ENCODE measurements at places on chromosomes 2 and 18.

GRCh38 chr2:112757265-112757664, 7.1 kb downstream of the CKAP2L start:
- no peak for DNase-seq

GRCh38 chr18:692824-693223, 19.6 kb downstream of the ENOSF1 start:
- DNase-seq: no peak

GRCh38 chr2:929925-930324, 20.7 kb upstream of the SNTG2 start:
- DNase-seq: no peak

GRCh38 chr2:42053791-42054701, 6.2 kb downstream of the PKDCC start:
- DNase-seq: no peak

DNA sequence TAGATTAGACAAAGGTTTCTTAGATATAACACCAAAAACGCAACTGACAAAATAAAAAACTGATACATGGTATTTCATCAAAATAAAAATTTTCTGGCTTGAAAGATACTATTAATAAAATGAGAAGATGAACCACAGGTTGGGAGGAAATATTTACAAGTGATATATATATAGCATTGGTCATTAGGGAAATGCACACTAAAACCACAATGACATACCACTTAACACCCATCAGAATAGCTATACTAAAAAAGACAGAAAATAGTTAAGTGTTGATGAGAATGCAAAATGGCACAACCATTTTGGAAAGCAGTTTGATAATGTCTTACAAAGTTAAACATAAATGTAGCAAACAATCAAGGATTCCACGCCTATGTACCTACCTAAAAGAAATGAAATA, 83.9 kb downstream of the SLC66A3 start:
- no peak for DNase-seq

DNA sequence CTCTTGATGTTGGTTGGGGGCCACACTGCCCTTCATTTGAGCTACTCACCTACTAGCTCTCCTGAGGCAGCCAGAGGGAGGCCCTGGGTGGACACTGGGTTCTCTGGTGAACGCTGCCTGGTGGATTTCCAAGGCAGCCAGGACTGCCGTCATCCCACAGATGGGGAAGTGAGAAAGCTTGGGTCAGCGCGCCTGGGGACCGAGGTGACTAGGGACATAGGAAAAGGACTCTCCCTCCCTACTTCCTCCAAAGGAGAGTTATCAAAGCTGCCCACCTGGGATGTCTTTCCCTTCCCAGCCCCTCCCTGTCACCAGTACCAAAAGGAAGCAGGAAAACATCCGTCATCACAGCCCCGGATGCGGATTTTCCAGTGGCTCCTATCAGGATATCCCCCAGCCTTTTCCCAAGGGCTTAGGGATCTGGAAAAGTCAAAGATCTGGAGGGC, 3.8 kb upstream of the SEMA4C start:
- no peak for DNase-seq

DNA sequence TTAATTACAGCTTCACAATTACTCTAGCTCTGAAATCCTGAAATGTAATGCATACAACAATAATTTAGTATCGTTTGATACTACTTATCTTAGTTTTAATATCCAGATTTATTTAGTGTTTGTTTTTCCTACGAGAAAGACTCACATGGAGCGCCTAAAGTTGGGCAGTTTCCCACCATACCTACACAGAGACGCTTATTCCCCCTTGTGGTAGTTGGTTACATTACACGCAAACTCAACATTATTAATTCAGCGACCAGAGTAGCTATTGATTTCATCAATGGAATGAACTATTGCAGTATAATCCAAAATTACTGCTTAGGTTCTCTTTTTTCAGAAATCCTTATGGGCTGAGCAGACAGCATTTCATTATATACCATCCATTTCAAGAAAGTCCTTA, 164.0 kb upstream of the REG3G start:
- no peak for DNase-seq

DNA sequence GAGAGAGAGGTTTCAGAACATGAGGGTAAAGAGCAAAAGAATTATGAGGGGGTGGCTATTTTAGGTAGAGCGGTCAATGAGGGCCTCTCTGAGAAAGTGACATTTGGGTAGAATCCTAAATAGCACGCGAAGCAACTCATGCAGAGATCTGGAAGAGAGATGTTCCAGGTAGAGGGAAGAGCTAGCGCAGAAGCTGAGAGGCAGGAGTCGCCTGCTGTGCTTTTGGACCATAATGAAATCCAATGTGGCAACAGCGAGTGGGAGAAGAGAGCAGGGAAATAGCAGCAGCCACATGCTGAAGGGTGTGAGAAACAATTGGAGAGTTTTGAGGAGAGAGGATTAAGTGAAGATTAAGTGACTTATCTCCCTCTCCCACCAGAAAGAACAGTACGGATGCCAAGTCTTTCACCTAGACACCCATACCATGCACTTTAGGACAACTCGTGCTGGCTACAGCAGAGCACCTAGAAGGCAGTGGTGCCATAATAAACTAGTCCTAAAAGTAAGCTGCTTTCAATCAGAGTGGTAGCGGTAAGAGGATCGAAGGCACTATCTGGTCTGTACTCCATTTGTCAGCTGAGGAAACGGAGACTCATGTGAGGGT, 129.7 kb downstream of the LRP2 start:
- no peak for DNase-seq

DNA sequence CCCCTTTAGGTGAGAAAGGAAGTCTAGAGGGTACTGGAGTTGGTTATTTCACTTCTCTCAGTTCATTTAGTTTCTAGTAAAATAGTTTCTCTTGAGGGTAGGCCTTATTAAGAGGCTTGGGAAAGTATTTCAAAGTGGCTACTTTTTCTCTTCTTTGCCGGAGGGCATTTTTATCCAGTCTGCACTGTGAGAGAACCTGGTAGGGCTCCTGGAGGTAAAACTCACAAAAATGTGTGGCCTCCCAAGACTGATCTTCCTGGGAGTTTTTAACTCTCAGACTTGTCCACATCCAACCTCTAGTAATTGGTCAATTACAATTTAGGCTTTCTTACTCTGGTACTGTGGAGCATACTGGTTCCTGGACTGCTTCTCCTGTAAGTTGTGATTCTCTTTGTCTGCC, 28.0 kb downstream of the EHBP1 start:
- DNase-seq: no peak

DNA sequence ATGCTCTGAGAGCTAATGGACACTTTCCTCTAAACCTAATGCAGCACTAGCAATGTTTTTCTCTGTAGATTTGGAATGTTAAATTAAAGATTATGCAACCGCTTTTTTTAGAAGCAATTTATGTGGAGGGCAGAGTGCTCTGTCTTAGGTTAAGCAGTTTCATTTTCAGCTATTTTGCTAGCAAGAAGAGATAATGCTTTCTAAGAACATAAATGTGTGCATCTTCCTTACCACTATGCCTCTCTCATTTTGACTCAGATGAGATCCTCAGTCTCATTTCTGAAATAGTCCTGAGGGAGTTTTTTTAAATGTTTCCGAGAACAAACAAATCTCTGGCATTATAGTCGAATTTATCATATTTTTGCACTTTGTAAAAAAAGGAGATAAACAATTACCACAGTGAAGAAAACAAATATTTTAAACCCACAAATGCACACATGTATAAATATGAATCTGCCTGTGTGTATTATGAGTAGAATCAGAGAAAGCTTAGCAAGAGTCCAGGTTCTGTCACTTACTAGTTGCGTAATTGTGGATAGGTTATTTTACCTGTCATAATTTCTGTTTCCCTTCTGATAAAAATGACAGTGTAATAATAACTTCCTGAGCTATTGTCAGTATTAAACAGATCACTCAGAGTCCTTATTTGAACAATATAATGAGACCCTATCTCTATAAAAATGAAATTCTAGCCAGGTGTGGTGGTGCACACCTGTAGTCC, 207.7 kb upstream of the CRIM1 start:
- DNase-seq: no peak

- DNase-seq: no peak
Measured at GRCh38 chr2:37872192-37872750, 52.8 kb upstream of the RMDN2 start.

- no peak for DNase-seq
Measured at GRCh38 chr2:201643216-201643890, at the start of gene TMEM237. Gene TMEM237, minus strand, starts transcription at chr2:201643503. Its CDS starts 103 bp downstream, at chr2:201643400.

- DNase-seq: no peak
Measured at GRCh38 chr18:500632-501405, at the start of gene COLEC12. Gene COLEC12, minus strand, starts transcription at chr18:500701. Its CDS starts 187 bp downstream, at chr18:500514.

DNA sequence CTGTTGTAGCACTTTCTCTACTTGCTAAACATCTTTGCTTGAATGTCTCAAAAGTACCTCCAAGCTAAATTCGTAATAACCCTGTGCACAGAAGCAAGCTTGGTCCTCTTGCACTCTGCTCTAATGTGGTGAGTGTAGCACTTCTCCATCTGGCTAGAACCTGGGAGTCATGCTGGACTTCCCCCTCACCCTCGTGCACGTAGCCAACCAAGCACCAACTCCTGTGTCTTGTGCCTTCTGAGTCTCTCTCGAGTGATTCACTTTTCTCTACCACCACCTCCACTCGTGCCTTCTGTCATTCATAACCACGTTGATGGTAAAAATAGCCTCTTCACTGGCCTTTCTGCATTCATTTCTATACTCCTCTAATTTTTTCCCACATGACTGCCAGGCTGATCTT, 91.9 kb upstream of the KCNE4 start:
- DNase-seq: no peak

DNA sequence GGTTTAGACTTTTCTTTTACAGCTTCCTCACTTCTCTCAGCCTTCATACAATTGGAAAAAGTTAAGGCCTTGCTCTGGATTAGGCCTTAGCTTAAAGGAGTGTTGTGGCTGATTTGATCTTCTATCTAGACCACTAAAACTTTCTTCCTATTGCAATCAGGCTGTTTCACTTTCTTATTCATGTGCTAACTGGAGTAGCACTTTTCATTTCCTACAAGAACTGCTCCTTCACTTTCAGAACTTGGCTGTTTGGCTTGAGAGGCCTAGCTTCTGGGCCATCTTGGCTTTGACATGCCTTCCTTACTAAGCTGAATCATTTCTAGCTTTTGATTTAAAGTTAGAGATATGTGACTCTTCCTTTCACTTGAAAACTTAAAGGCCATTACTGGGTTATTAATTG, 114.3 kb downstream of the ARHGEF4 start:
- no peak for DNase-seq

DNA sequence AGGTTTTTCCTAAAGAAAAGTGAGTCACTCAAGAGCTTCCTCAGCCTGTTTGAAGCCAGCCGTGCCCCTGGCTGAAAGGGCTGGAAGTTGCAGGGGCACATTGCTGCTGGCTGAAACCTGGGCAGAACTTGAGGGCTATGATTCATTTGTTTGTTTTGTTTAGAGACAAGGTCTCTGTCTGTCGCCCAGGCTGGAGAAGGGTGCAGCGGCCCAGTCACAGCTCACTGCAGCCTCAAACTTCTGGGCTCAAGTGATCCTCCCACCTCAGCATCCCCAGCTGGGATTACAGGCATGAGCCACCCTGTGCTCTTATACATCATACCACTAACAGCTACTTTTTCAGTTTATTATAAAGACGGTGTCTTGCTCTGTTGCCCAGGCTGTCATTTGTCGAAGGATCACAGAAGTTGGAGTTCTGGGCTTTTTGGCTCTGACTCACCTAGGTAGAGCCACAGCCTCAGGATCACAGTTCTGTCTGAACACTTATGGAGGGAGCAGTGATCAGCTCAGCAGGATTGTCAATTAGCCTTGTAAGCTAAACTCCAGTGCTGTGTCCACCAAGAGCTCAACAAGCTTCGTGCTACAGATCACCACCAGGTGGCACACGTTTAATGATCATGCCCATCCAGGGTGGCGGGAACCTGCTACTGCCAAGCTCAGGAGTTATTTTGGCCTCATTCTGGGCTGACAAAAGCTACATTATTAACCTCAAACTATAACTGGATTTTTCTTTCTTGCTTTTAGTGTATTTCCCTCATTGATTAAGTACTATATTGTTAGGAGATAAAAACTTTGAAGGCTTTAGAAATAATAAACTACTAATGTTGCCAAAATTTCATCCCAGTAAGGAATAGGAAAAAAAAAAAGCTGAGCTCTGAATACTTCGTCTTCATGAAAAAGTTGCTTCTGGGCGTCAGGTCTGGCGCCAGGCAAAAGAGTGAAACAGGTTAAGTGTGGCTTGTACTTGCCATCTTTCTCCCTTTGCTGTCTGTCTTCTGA, 57.9 kb downstream of the ARHGEF33 start:
- peak; percentile 20 for DNase-seq

DNA sequence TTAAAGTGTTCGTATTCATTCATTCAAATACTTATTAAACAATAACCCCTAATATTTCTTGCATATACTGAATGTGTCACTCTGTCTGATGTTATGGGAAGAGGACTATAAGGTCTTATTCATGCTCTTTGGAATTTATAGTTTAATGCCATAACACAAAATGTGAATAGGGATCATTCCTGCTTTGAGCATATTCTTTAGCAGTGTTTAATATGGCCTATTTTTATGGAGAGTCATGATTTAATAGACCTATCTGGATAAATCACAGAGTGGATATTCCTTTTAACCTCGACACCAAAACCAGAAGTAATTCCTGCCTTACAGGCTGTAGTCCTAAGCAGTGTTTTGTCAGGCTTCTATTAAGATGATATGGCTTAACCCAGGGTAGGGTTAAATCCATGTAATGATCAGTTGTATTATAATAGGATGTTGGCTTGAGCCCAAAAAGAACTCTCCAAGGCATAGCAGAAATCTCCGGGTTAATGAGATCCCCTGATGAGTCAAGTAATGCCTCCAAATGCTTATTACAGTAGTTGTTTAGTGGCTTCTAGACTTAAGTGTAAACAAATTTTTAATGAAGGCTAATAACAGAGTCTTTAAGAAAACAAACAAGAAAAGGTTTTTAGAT, 54.3 kb downstream of the GULP1 start:
- no peak for DNase-seq

- peak; percentile 31 for DNase-seq
Measured at GRCh38 chr2:214808981-214809750, at the start of gene BARD1. Gene BARD1, minus strand, starts transcription at chr2:214809683. Its CDS starts 114 bp downstream, at chr2:214809569.

GRCh38 chr18:79934311-79935097, 16.9 kb downstream of the SLC66A2 start:
- no peak for DNase-seq

DNA sequence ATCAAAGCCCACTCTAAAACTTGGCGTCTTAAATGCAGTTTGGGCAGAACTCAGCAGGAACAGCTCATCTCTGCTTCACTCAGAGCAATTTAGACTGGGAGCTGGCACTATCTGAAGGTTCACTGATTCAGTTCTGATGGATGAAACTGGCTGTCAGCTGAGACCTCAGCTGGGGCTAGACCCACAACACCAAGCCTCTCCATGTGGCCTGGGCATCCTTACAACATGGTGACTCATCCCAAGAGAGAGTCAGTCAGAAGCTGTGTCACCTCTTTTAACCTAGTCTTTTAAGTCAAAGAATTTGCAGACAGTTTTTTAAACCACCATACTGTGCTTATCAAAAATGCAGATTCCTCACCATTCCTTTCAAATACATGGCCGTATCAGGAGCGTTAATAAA, 62.6 kb upstream of the ZNF397 start:
- DNase-seq: peak; percentile 69

Data from GM04504 (cell line).